Large intestine (tissue), 12 donors: ENCODE measurements at places on chromosomes 12 and 14. TPM values are rescaled to one million over a fixed set of nuclear protein-coding genes. Genes with fewer than 3 reads are reported as not detected.

Gene HOXC9
- polyA plus RNA-seq: 0.51 TPM

Gene KCNK13
- polyA plus RNA-seq: 0.64 TPM

GRCh38 chr14:28765831-28766468 is 637 bp upstream of the FOXG1 start:
- H3K4me3 ChIP-seq: no peak overlapping the region
- H3K27me3 ChIP-seq: peaks cover 87% of the 10 kb centered on the region
- H3K27ac ChIP-seq: no peak overlapping the region
- DNase-seq: peak; percentile 54
- no peaks in the 10 kb centered on the region for H3K4me1 ChIP-seq

- H3K36me3 ChIP-seq: no peaks in the 10 kb centered on the region
- no peak overlapping the region for H3K4me3 ChIP-seq
- no peaks in the 10 kb centered on the region for H3K4me1 ChIP-seq
- no peak for DNase-seq
- H3K27me3 ChIP-seq: no peaks in the 10 kb centered on the region
Measured at GRCh38 chr12:94898388-94898787, 105.1 kb downstream of the NDUFA12 start.

- H3K4me3 ChIP-seq: no peak overlapping the region
- no peaks in the 10 kb centered on the region for H3K36me3 ChIP-seq
- H3K27me3 ChIP-seq: no peaks in the 10 kb centered on the region
Measured at GRCh38 chr12:12807970-12808702, 5.0 kb upstream of the DDX47 start.

DNA sequence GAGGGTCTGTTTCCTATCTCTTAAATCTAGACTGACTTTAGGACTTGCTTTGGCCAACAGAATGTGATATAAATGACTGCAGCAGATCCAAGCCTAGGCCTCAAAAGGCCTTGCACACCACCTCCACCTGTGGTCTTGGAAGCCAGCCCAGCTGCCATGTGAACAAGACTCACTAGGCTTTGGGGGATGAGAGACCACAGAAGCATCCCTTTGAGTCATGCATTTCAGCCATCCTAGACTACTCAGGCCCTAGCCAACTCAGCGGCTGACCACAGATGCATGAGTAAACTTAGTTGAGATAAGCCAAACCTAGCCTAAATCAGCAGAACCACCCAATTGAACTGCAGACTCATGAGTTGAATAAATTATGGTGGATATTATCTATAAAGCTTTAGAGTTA is 87.7 kb downstream of the KCNH5 start:
- no peak overlapping the region for H3K4me3 ChIP-seq
- no peak overlapping the region for H3K27ac ChIP-seq
- no peaks in the 10 kb centered on the region for H3K27me3 ChIP-seq

DNA sequence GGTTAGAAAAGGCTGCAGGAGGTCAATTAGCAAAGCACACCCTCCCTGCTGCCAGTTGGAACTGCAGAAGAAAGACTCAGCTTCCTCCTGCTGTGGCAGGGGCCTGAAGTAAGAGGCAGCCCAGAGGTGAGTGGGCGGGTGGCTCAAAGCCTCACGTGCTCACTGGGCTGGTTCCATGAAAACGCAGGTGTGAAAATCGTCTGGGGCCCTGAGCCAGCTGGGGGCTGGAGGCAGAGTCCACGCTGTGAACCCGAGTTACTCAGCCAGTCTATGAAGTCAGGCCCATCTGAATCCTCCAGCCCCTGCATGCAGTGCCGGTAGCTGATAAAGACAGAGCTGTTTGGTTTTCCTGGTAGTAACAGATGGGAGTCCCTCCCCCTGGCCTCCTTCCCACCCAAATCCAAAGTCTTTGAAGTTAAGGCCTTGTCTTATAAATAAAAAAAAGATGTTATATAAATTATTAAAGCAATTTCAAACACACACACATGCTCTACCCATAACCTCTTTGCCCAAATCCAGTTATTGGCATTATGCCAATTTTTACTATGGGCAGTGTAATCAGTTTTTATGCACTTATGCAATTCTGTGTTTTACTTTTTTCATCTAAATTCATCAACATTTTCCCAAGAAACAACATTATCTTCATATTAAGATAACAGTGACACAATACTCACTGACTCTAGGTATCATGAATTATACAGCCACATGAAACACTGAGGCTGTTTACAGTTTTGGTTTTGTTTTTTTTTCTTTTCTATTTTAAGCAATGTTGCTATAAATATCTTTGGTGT is 57.9 kb upstream of the PNMA1 start:
- no peak overlapping the region for H3K4me3 ChIP-seq
- H3K27me3 ChIP-seq: no peaks in the 10 kb centered on the region
- no peaks in the 10 kb centered on the region for H3K36me3 ChIP-seq
- peak; percentile 97 for DNase-seq
- peaks cover 59% of the 10 kb centered on the region for H3K4me1 ChIP-seq
- H3K27ac ChIP-seq: peak overlapping the region; percentile 96

Gene KRT80
- 0.45 TPM for polyA plus RNA-seq

DNA sequence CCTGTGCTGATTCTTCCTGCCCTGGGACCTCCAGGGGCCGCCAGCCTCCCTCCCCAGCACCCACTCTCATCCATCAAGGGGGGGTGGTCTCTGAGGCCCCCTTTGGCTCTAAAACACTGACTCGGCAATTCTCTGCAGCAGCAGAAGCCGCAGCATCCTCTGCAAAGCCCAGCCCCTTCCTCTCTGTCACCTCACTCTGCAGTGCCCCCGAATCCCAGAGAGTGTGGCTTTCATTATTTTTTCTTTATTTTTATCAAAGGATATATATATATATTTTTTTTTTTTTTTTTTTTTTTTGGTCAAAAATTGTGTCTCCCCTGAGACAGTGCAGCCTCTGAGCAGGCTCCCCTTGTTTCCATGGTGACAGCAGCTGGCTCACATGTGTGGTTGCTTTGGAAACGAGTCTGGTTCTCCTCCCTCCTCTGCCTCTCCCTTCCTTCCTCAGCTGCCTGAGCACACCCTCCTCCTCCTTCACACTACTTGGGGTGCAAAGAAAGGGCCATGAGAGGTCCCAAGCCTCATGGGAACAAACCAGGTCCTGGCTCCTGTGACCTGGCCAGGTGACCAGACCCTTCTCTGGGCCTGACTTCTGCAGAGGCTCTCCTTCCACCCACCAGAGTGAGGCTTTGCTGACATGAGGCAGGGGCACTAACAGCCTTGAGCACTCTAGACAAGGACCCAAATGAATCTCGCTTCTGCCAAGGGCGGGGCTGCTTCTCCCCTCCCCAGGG is 100.5 kb downstream of the LRRC74A start:
- H3K4me3 ChIP-seq: no peak overlapping the region
- H3K27ac ChIP-seq: peak overlapping the region; percentile 45
- H3K4me1 ChIP-seq: peaks cover 33% of the 10 kb centered on the region
- no peaks in the 10 kb centered on the region for H3K36me3 ChIP-seq
- no peak for DNase-seq
- H3K27me3 ChIP-seq: no peaks in the 10 kb centered on the region

DNA sequence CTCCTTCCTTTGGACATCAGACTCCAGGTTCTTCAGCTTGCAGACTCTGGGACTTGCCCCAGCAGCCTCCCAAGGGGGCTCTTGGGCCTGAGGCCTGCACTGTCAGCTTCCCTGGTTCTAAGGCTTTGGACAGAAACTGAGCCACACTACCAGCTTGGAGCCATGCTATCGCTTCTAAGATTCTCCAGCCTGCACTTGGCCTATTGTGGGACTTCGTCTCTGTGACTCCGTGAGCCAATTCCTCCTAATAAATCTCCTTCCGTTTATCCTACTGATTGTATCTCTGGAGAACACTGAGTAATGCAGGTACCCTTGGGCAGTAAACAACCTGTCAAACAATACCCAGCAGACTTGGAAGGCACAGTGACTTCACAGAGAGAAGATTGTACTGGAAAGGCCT is 24.9 kb upstream of the RHOJ start:
- H3K27me3 ChIP-seq: no peaks in the 10 kb centered on the region
- no peak overlapping the region for H3K4me3 ChIP-seq
- no peak for DNase-seq
- H3K27ac ChIP-seq: no peak overlapping the region

DNA sequence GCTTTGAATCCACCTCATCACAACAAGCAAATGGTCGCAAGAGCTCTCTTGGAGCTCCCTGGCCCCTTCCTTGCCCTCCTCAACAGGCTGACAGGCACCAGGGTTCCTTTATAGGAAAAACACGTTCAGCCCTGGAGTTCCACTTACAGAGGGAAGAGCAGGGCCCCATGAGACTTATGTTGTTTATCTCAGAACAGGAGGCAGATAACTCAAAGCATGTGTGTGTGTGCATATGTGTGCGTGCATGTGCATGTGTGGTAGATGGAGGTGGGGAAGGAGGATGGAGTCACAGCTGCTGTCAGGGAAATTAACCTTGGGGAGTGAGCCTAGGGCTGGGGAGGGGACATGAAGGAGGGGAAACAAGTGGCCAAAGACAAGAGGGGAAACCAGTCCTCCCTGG is 138.1 kb downstream of the DPF3 start:
- no peak overlapping the region for H3K27ac ChIP-seq
- H3K36me3 ChIP-seq: no peaks in the 10 kb centered on the region
- H3K4me3 ChIP-seq: no peak overlapping the region
- DNase-seq: no peak
- H3K4me1 ChIP-seq: no peaks in the 10 kb centered on the region

DNA sequence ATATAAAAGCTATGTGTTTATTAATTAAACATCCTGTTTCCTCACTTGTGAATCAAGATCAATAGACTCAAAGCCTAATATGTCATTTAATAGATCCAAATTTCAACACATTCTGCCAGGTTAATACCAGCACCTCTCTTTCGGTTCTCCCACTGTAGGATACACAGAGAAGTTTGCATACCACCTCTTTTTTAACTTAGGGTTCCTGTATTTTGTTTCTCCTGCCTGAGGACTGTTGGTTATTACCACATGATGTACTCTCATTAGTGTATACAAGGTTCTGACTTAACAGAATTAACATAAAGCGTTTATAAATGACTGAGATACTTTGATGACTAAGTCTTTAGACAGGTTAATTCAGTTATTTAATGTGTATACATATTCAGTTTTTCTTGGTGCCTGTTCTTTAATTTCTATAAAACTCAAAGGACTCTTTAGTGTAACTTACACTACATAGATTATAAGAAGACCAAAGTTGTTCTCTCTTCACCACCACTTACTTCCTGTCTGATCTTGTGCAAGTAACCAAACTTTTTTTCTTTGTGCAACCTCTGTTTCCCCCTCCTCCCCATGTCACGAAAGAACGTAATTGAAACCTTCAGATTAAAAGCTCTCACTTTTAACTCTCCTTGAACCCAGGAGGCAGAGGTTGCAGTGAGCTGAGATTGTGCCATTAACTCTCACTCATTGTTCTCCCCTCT is 89.8 kb upstream of the DNM1L start:
- H3K27ac ChIP-seq: no peak overlapping the region
- no peaks in the 10 kb centered on the region for H3K27me3 ChIP-seq
- no peaks in the 10 kb centered on the region for H3K4me1 ChIP-seq
- DNase-seq: no peak
- H3K4me3 ChIP-seq: no peak overlapping the region
- H3K36me3 ChIP-seq: peaks cover 33% of the 10 kb centered on the region

- no peaks in the 10 kb centered on the region for H3K27me3 ChIP-seq
- no peaks in the 10 kb centered on the region for H3K4me1 ChIP-seq
- no peak overlapping the region for H3K4me3 ChIP-seq
- peaks cover 78% of the 10 kb centered on the region for H3K36me3 ChIP-seq
- DNase-seq: no peak
- no peak overlapping the region for H3K27ac ChIP-seq
Measured at GRCh38 chr12:113284751-113285150, 50.2 kb downstream of the SLC8B1 start.

Gene TOMM20L
- 0.24 TPM for polyA plus RNA-seq

DNA sequence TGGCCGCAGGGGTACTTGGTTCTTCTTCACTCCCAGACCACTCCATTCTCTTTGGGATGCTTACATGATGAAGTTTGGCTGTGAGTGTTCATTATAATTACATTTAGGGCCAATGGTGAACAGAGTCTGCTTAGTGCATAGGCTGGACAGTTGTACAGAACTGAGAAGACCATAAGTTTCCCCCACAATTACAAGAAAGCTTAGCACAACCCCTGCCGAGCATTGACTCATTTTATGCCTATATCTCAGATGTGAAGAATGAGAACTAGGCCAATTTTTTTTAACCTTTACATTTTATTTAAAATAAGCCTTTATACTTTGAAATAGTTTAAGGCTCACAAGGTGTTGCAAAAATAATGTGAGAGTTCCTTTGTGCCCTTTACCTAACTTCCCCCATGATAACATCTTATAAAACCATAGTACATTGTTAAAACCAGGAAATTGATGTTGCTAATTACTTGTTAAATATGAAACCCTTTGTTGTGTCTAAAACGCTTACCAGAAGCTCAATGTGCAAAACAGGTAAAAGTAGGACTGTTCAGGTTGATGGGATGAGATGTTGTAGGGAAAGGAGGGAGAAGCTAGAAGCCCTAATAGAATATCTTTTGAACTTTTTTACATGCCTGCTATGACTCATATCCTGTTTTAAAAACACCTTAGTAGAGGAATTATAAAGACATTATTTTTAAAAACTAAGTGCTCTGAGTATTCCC is 47.2 kb downstream of the ALDH1L2 start:
- no peaks in the 10 kb centered on the region for H3K4me1 ChIP-seq
- H3K27me3 ChIP-seq: no peaks in the 10 kb centered on the region
- no peak overlapping the region for H3K27ac ChIP-seq
- H3K4me3 ChIP-seq: no peak overlapping the region
- DNase-seq: no peak

- H3K4me3 ChIP-seq: no peak overlapping the region
- no peak overlapping the region for H3K27ac ChIP-seq
- DNase-seq: no peak
- H3K36me3 ChIP-seq: no peaks in the 10 kb centered on the region
- no peaks in the 10 kb centered on the region for H3K27me3 ChIP-seq
Measured at GRCh38 chr14:54688229-54688628, 121.3 kb downstream of the SAMD4A start.

DNA sequence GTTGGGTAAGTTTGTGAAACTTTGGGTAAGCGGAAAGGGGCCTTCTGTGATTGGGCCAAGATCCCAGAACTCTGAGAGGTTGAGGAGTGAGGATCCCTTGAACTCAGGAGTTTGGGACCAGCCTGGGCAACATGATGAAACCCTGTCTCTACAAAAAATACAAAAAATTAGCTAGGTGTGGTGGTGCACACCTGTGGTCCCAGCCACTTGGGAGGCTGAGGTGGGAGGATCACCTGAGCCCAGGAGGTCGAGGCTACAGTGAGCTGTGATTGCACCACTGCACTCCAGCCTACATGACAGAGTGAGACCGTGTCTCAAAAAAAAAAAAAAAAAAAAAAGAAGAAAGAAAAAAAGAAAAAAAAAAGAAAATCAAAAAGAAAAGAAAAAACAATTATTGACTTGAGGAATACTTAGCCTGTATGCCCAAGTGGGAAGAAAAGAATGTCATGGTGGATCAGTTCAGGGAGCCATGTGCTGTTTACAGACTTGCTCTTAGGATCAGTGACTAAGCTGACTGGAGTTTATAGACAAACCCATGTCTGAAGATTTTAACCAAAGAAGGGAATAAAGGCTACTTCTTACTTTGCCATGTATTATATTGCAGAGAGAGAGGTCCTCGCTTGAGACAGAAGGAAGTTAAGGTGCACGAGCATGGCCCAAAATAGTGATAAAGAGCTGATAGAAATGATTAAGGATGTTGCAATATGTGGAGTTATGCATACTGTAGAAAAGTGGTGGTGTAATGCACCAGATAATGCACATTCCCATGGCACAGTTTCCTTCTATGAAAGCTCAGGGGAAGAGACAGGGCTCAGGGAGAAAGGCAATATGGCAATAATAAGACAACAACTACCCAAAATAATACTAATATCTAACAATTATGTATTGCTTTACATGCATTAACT is 881 bp downstream of the HSD17B6 start:
- H3K4me1 ChIP-seq: no peaks in the 10 kb centered on the region
- H3K27me3 ChIP-seq: no peaks in the 10 kb centered on the region
- no peaks in the 10 kb centered on the region for H3K36me3 ChIP-seq
- no peak overlapping the region for H3K27ac ChIP-seq
- H3K4me3 ChIP-seq: no peak overlapping the region

Gene SLC38A4
- polyA plus RNA-seq: 1.3 TPM

Gene KRT74
- not detected for polyA plus RNA-seq

Gene ETFBKMT
- 4.1 TPM for polyA plus RNA-seq
